ENCODE measurements at places on chromosomes 12 and 14.
A peak's percentile ranks its signal among the peaks of the same experiment; 100 is the strongest.

- no peak for DNase-seq
These were observed 31.5 kb upstream of the BHLHE41 start for GRCh38 chr12:26156201-26156871.

DNA sequence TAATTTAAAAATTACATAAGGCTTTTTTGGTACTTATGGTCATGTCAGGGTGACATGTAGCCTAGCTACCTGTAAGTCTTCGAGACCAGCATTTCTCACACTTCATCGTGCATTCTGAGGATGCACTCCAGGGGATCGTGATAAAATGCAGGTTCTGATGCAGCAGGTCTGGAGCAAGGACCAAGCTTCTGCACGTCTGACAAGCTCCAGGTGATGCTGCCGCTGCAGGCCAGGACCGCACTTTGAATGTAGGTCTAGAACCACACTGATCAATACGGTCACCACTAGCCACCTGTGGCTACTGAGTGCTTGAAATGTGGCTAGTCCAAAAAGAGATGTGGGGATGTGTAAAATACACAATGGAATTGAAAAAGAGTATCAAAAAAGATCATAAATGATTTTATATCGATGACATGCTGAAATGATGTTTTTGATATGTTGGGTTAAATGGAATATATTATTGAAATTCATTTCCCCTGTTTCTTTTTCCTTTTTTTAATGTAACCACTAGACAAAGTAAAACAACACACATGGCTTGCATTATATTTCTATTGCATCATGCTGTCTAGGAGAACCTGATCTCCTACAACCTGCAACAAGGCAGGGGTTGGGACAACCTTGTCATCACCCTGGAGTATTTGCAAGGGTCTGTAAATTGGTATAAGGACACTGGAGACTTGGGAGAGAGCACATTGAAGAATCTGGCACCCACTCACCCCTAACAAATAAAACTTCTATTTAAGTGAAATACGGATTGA, 142.4 kb downstream of the DPF3 start:
- DNase-seq = no peak

DNA sequence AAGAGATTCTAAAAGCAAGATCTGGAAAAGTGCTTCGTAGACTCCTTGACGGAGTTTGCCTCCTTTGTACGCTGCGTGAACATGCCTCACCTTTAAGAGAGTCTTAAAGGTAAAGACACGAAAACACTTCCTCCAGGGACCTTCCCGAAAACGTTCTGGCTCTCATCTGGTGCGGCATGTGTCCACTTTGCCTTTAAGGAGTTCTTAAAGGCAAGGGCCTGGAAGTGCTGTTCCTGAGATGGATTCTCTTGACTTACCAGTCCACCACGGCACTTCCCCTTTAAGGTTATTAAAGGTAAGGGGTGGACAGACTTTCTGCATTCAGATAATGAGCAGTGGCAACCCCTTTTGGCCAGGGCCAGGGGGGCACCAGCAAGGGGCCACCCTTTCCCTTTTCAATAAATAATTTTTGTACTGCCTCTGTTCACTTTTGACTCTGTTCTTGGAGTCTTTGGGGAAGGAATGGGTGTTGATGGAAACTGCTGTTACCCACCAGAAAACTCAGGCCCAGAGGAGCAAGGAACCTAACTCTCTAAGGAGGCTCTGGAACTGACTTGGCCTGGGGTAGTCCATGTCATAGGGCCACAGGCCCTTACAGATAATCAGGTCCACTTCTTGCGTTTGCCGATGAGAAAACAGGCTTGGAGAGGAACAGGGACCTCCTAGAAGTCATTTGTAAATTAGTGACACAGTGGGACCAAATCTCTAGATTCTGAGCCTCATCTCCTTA, 4.4 kb downstream of the REM2 start:
- peak; percentile 78 for DNase-seq

DNA sequence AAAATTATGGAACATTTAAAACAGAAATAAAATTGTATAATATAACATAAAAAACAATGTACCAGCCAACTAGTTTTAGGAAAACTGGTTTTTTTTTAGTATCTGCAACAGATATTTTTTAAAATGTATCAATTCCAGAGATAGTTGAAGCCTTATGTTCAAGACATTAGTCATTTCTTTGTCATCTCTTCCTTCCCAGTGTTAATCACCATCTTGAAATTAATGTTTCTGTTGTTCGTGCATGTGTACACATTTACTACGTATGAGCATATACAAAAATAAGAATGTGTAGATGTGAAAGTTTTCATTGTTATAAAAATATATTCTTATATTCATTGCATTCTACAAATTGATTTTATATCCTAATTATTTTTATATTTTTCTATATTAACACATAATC, 1062.1 kb downstream of the SLC6A15 start:
- DNase-seq = no peak

- DNase-seq = no peak
These were observed 6.0 kb downstream of the EID3 start for GRCh38 chr12:104309446-104309993.

GRCh38 chr14:102544046-102544746, 34.6 kb upstream of the ANKRD9 start:
- DNase-seq = no peak

DNA sequence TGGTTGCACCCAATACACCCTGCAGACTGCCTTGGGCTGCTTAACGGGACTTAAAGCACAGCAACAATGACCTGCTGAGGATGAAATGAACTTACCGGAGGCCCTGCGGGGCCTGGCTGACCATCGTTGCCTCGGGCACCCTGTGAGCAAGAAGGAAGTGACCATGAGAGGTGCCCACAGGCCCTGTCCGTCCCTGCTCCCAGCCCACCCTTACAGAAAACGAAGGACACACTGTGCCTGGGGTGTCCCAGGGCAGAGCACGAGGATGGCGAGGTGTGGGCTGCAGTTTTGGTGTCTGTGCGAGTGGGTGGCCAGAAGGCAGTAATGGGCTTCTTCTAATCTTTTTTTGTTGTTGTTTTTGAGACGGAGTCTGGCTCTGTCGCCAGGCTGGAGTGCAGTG, 14.6 kb downstream of the COL2A1 start:
- no peak for DNase-seq

DNA sequence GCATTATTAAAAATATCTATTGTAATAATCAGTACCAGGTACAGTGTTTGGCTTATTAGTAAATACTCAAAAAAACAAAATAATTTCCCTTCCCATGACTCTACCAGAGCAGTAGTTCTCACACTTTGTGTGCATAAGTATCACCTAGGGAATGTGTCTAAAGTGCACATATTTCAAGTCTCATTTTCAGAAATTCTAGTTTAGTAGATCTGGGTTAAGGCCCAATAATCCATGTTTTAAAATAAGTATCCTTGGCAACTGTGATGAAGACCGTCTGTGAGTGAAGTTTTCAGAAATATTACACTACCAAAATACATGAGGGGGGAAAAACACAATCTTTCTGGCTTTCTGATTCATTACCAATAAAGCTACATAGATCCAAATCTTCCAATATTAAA, 237.6 kb downstream of the SLC2A13 start:
- no peak for DNase-seq

GRCh38 chr12:88468581-88468980, 111.7 kb downstream of the KITLG start:
- no peak for DNase-seq

- DNase-seq = no peak
These were observed 26.0 kb downstream of the ZNF664 start for GRCh38 chr12:123998991-123999359.

GRCh38 chr12:64889434-64890216, 65.2 kb downstream of the TBC1D30 start:
- no peak for DNase-seq

GRCh38 chr12:128623748-128624147, 200.0 kb downstream of the SLC15A4 start:
- no peak for DNase-seq

GRCh38 chr14:101834397-101834796, 72.9 kb downstream of the PPP2R5C start:
- no peak for DNase-seq

DNA sequence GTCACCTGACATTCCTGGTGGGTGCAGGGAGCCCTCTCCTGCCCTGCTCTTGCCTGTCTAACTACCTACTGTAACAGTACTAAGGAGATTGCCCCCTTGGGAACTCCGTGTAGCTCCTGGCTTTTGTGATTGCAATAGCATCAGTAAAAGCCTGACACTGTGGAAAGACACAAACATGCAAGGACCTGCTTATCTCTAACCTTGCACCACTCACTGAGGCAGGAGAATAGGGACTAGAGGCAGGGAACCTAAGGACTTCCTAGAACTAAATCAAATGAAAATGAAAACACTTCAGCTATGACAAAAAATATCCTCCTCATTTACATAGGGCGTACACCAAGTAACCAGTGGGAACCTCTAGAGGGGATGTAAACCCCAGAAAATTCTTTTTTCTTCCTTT, 28.5 kb downstream of the TUBA1A start:
- DNase-seq = no peak

DNA sequence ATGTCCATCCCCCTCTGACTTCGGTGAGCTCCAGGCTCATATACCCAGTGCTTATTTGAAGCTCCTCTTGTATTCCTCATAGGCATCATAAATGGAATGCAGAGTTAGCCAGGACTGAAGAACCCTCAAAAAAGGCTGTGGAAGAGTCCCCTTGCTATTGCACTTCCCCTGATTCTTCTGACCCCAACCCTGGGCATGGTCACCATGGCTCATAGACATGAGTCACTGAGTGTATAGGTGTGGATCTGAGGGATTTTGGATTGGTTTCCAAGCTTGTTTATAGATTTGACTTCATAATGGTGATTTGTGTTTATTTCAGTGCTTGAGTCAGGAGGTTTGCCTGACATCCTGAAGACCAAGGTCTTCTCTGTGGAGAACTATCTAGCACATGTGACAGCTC, 98.4 kb upstream of the SLC38A2 start:
- no peak for DNase-seq

All from stomach (tissue), 19 donors.